ENCODE measurements at places on chromosomes 7 and 10.

- no peak for DNase-seq
Measured at GRCh38 chr7:40800771-40801170, 666.0 kb downstream of the SUGCT start.

DNA sequence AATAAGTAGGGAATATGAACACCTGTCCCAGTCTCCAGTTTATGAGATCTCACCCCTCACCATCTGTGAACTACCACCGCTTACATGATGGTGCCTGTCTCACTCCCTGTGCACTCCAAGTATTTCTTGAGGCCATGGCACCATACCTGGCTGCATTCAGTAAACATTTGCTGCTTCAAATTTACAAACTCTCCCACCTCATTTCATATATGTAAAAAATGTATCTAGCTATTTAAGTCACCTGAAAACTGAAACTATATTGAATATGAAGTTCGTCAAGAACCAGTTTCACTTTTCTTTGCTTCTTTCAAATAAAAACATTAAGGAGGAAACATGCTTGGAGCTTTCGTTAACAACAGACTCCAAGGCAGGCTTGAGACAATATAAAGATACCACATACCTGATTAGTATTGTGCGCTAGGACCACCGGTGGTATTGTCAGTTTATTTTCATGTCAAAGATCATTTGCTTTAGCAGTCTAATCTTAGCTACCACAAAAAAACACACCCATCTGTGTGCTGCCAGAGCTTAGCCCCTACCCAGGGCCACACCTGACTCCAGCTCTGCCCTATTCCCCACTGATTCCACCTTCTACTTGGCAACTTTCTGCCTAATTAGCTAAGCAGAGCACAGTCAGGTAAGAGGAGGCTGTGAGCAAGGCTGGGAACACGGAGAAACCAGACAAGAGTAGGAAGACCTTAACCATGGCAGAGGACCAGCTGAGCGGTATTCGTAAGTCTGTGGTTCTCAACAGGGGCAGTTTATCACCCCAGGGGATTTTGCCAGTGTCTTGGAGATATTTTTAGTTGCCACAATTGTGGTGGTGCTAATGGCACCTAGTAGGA is 92.0 kb downstream of the ZFAND4 start:
- DNase-seq = no peak

DNA sequence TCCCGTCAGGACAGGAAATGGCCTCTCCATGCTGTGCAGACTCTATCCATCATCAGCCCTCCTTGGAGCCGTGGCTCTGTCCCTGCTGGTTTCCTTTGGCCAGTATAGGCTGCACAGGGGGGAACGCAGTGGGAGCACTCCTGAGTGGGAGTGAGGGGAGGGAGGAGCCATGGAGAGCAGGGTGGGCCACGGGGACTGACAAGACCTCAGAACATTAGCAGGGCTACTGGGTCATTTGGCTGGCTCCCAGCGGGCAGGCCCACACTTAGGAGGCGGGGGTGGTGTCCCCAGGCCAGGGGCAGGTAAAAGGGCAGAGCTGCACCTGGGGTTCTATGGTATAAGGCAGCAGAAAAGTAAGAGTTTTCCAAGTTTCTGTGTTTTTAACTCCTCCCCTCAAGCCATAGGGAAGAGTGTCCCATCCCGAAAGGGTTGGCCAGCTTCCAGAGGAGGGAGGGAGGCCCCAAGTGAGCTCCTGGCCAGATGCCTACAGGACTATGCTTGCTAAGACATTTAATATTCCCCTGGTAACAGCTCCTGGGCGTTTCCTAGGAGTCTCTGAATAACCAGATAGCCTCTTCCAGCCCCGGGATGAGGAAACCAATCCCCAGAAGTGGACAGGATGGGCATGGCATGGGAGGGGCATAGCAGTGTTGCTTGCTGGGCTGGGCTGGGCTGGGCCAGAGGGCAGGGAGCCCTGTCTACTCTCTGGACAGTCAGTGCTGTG is 5.5 kb upstream of the OPN4 start:
- DNase-seq = peak; percentile 21

- no peak for DNase-seq
Measured at GRCh38 chr10:16776896-16777295, 40.3 kb downstream of the RSU1 start.

DNA sequence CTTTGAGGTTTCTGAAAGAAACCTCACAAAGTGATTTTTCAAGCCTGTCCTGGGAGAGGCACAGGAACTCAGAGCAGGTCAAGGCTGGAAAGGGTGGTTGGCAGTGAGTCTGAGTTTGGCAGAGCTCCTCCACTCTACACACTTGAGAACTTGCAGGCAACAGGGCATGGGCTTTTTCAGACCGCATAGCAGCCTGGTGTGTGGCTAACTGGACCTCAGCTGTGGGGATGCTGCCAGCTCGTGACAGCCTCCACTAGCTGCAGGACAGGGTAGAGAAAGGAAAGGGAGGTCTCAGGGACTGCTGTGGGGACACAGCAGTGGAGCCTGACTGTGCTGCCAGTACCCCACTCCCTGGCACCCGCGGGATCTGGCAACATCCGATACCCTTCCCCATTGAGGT is 2.6 kb downstream of the CDHR1 start:
- DNase-seq = no peak

- no peak for DNase-seq
Measured at GRCh38 chr10:80167471-80168161, 35.1 kb downstream of the PLAC9 start.

DNA sequence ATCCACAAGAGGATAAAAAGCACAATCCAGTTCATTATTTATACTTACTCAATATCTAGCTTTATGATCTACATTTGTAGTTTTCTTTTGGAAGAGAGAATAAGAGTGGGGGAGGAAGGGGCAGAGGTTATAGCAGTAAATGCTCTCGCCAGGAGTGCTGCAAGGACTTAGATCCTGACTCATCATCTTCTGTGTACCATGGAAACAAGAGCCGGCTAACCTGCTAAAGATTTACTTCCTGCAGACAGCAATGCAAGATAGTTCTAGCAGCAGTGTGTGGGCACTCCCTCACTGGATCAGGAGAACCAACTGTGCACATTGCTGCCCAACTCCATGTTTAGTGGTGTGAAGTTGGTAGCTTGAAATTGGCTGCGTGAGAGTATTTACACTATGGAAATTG is 47.7 kb upstream of the TRIL start:
- DNase-seq = no peak

- DNase-seq = no peak
Measured at GRCh38 chr10:71622154-71622526, 97.4 kb downstream of the C10orf105 start.

Measured in activated effector memory CD4-positive, alpha-beta T cell treated with anti-CD3 and anti-CD28 coated beads, Interleukin-2, amount 50 U/mL, for 16 hours (primary cell).